ENCODE measurements at places on chromosomes 3 and 15. TPM values are rescaled to one million over a fixed set of nuclear protein-coding genes. Genes with fewer than 3 reads are reported as not detected.

DNA sequence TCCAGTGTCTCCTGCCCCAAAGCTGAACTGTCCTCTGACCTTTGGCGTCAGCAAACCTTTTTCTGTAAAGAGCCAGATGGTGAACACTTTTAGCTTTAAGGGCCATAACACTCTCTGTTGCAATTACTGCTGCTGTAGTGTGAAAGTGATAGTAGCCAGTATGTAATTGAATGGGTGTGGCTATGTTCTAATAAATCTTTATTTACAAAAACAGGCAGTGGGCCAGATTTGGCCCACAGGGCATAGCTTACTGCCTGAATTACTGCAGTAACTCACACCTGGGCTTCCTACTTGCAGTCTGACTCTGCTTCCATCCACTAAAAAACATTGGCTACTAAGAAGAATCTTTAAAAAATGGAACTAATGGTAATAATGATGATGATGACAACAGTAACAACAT lies 68.0 kb upstream of the SLC6A11 start:
- DNase-seq: no peak

Gene ZNF774
- 1.1 TPM for total RNA-seq

- DNase-seq: no peak
These were observed 15.3 kb downstream of the RLBP1 start for GRCh38 chr15:89205991-89206585.

DNA sequence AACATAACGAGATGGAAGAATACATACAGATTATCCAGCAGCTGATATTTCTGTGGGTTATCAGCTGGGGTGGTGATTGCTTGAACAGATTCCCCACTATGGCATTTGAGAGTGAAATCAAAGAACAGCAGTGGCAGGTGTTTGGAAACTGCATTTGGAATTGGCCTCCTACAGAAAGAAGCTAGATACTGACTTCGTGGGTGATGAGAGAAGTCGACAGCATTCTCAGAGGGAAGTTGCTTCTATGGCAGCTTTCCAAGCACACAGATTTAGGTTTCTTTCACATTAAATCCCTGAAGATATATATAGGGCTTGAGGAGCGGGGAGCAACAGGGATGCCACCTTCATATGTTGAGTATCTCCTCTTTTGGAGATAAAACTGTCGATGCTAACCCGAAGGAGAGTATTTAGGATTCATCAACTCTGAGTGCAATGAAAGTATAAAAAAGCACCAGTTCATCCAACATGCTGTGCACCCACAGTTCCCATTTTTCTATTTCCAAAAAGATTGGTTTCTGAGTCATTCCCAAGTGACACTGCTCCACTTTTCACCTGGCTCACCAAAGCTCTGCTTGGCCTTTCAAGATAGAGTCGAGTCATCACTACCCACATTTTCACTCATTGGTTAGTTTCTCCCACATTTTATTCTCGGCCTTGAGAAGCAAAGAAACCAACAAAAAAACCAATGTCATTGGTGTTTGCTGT lies 579.8 kb upstream of the SUCLG2 start:
- DNase-seq: no peak

DNA sequence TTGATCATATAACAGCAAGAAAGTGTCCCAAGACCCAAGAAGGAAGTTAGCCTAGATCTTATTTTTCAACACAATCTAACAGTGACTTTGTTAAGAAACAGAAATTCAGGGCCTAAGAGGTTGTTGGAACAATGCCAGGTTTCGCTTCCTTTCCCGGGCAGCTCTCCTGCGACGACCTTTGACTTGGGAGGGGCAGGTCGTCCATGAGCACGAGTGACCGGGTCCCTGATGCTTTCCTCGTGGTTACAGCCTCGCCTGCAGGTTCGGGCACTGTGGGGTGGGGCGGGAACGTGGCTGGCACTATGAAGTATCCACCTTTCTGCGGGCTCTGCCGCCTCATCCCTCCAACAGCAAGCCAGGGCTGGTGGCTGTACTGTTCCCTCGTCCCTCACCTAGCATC lies 90.1 kb upstream of the RGMA start:
- no peak for DNase-seq

Gene OR5K2
- total RNA-seq: not detected

DNA sequence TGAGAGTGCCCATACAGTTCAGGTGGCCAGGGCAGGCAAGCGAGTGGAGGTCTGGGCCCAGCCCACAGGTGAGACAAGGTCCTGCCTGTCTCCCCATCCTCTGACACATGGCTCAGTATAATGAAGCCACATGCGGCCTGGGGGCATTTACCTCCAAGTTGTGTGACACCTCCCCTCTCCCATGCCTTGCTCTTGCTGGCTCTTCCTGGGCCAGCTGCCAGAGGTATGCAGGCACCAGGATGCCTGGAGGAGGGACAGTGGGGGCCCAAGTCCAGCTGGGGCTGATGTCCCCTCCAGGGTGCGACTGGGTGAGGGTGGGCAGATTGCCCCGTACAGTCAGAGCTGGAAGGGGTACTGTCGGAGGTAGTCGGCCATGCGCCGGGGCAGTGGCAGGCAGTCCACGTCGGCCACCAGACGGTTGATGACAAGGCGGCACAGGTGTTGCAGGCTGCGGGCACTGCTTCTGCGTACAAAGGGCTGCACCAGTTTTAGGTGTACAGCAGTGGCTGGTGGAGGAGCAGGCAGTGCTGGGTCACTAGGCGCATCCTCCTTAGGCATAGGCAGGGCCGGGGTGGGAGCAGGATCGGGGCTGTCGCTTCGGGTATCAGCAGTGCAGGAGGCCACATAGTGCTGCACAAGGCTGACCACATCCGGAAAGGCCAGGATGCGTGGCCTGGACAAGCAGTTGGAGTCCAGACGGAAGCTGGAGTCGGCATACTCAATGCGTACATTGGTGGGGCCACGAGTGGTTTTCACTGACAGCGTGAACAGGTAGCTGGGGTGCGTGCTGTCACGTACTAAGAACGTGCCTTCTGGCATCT lies 4.1 kb downstream of the CISH start:
- no peak for DNase-seq

Gene SLC51B
- not detected for total RNA-seq

Gene CPNE9
- total RNA-seq: 0.07 TPM

Gene CHRNA5
- total RNA-seq: 11.0 TPM

- DNase-seq: no peak
These were observed 31.1 kb upstream of the SUCLG2 start for GRCh38 chr3:67685499-67685898.

- peak; percentile 83 for DNase-seq
These were observed 1.4 kb upstream of the ROBO2 start for GRCh38 chr3:77038468-77038929.

DNA sequence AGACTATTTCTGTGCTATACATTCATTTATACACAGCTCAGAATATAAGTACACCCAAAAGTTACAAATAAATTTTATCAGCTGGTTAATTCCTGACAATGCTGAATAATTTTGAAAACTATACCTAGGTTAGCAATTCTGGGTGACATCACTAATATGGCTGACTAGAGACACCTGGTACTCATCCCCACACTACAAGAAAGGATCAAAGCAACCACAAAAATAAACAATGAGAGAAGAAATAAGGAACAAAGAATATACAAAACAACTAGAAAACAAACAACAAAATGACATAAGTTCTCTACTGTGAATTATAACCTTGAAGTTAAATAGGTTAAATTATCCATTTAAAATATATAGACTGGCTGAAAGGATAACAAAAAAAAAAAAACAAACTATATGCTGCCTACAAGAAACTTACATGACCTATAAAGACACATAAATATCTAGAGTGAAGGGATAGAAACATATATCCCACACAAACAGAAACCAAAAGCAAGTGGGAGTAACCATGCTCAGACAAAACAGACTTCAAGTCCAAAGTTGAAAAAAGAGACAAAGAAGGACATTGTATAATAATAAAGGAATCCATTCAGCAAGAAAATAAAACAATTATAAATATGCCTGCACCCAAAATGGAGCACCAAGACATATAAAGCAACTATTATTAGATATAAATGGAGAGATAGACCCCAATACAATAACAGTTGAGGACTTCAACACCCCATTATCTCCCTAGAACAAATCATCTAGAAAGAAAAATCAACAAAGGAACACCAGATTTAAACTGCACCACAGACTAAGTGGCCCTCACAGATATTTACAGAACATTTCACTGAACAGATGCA lies 57.8 kb downstream of the IMPG2 start:
- DNase-seq: no peak

Gene GOLGA8T
- not detected for total RNA-seq

Gene SLC22A13
- 0.73 TPM for total RNA-seq

Gene EFCC1
- not detected for total RNA-seq

DNA sequence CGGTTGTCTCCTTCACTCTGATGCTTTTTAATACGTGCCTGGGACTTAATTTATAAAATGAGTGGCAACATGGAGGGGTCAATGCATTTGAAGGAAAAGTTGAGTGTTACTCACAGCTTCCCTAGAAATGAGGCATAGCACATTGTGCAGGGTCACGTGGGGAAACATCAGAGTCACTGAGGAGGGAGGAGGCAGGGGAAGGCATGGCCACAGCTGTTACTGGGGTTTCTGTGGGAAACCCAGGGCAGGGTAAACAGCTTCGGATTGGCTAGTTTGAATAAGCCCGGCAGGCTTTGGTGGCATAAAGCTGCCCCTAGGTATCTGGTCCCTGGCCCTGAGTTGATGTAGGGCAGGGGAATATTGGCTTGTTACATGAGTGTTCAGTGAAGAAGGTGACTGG lies 98.9 kb upstream of the ST8SIA2 start:
- DNase-seq: no peak

Gene NTRK3
- not detected for total RNA-seq

- DNase-seq: no peak
These were observed 33.9 kb downstream of the PTPRG start for GRCh38 chr3:61595288-61595687.

DNA sequence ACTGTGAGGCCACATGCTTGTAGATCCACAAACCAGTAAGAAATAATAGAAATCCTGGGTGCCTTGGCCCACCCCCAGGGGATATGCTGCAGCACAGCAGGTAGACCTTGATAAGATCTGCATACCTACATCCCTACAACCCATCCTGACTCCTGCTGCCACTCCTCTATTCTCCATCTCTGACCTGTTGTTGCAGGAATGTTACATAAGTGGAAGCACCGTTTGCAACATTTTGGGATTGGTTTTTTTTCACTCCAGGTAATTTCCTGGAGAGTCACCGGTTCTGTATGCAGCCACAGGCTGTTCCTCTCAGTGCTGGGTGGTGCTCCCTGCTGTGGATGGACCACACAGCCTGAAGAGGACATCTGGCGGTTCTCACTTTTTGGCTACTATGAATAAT lies 16.1 kb upstream of the CSPG5 start:
- no peak for DNase-seq

Gene C2CD4B
- not detected for total RNA-seq

DNA sequence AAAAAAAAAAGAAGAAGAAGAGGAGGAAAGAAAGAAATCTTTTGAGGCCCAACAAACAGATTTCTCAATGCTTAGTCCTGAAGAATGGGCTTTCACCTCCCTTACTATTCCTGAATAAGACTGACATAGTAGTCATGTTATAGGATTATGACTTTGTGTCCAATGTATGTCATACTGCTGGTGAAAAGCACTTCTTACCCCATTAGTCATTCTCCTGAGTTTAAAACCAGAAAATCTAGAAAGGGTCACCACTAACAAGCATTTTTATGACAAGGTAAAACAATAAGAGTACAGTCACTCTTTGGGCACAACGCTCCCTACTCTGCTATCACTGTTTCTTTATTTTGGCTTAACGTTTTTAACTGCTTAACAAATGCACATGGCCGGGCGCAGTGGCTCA lies 88.2 kb downstream of the IGSF11 start:
- peak; percentile 74 for DNase-seq

DNA sequence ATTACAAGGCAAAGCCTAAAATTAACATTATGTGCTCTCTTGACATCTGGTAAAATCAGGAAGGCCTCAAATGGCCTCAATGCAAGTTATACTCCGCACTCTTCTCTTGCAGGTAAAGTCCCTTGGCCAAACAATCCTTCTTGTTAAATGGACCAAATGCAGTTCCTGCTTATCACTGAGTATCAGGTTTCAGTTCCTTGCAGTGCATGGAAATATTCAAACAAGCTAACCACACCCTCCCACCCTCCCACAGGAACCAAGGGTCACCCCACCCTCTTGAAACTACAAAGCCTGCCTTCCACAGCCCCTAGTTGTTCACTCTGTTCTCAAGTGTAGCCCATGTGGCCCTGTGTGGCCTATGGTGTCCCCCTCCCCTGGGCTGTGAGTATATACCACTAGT lies 171.9 kb upstream of the CADPS start:
- no peak for DNase-seq

DNA sequence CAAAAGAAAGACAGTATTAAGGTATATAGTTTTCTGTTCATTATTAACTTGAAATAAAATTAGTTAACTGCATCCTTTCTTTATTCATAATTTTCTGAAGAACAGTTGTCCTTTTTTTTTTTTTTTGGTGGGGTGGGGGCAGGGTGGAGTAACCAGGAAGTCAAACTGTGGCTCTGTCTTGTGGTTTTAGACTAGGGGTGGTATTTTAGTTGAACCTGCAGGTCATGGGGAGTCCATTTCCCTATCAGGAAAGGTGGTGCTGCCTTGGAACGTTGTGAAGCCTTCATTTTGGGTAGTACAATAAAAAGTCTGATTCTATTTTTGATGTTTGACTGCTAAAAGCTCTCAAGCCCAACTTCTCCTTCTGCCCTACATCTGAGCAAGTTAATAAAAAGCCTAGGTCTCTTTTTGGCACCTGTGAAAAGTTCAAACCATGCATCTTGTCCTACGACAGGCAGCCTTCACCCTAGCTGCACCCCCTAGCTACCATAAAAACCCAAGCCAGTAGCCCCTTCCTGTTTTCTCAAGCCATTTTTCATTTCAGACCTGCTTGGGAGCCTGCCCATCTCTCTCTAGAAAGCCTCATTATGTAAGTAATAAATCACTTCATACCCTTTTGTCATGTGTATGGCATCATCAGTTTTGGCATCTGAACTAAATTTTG lies 31.2 kb upstream of the RIOX2 start:
- DNase-seq: no peak

Gene ROBO1
- total RNA-seq: 35.5 TPM

GRCh38 chr3:183904833-183905780 lies 20.4 kb upstream of the PARL start:
- DNase-seq: no peak

GRCh38 chr3:150079029-150079739 lies 108.5 kb upstream of the PFN2 start:
- DNase-seq: peak; percentile 91

DNA sequence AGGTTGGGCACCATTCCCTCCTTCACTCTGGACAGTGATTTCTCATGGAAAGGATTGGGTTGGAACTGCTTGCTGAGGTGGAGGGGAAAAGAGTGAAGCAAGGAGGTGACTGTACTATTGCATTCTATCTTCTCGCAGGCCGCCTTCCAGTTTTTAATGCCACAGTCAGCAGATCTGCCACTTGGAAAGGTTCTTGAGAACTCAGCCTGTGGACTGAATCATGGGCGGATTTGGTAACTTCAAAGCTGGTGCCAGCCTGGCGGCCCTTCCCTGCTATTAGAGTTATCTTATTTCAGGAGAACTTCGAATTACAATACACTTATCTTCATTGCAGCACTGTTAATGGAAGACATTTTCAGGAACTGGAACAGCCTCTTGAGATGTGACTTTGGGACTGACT lies 23.1 kb upstream of the SLC28A2 start:
- no peak for DNase-seq

Data from PC-3 (cell line).